Stimulated activated CD8-positive, alpha-beta memory T cell treated with anti-CD3 and anti-CD28 coated beads, Interleukin-7, amount 100 ng/mL, for 4 hours (primary cell): ENCODE measurements at places on chromosomes 4 and X.

- DNase-seq, result no peak
These were observed 16.4 kb downstream of the CASP3 start for GRCh38 chr4:184632842-184633241.

GRCh38 chr4:40857956-40858355 lies 108.2 kb downstream of the NSUN7 start:
- DNase-seq, result no peak

DNA sequence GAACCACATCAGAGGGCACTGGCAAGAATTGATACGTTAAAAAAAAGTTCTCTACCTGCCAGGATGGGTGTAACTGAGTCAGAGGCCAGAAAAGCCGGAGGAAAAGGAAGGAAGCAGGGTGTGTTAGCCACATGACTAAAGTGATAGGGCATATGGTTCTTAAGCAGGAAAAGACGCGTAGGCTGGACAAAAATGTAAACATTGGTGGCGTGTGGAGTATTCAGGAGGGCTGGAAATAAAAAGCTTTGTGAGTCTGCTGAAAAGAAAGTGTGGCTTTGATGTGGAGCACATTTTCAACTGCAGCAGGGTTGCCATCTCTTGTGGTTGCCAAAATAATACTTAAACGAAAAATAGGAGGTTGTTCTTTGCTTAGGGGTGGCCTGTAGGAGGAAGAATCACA lies 186.5 kb upstream of the RPL34 start:
- peak; percentile 4 for DNase-seq

GRCh38 chrX:10358958-10359357 lies 202.2 kb downstream of the CLCN4 start:
- no peak for DNase-seq
